KBM-7 (cell line): ENCODE measurements at places on chromosomes 7 and 10.
A peak's percentile ranks its signal among the peaks of the same experiment; 100 is the strongest.

DNA sequence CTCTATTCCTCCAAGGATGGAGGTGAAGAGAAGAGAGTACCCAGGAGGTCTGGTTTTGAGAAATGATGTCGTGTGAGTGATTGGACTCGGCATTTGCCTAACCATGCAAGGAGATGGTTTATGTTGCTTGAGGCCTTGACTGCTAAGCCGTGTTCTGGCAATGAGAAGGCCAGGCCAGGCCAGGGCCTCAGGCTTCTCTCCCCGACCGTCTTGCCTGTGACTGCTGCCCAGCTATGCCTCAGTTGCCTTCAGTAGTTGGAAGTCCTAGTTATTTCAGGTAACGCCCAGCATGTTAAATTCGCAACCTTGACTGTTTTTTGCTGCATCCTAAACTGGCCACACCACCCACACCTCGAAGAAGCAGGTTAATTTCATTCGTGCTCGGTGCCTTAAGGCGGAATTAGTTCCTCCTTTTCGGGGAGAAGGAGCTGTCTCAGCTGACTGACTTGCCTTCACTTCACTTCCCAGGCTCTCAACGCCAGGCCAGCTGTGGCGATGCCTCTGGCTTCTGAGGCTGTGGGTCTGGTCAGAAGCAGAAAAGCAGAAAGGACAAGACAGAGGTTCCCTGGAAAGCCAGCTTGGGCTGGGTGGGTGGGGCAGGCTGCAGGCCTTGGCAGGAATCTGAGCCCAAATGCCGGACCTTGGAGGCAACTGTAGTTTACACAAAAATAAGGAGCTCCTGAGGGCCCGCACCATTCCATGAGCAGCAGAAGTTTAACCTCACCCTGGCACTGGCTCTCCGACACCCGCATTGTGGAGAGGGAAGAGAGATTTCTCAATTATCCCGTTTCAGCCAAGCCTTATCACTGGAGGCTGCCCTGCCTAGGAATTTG, 61.9 kb upstream of the SAMD8 start:
- DNase-seq: peak; percentile 25

GRCh38 chr10:97538839-97539238, 33.7 kb upstream of the ANKRD2 start:
- DNase-seq: no peak

GRCh38 chr7:74228951-74229900, 19.4 kb downstream of the LAT2 start:
- DNase-seq: no peak

DNA sequence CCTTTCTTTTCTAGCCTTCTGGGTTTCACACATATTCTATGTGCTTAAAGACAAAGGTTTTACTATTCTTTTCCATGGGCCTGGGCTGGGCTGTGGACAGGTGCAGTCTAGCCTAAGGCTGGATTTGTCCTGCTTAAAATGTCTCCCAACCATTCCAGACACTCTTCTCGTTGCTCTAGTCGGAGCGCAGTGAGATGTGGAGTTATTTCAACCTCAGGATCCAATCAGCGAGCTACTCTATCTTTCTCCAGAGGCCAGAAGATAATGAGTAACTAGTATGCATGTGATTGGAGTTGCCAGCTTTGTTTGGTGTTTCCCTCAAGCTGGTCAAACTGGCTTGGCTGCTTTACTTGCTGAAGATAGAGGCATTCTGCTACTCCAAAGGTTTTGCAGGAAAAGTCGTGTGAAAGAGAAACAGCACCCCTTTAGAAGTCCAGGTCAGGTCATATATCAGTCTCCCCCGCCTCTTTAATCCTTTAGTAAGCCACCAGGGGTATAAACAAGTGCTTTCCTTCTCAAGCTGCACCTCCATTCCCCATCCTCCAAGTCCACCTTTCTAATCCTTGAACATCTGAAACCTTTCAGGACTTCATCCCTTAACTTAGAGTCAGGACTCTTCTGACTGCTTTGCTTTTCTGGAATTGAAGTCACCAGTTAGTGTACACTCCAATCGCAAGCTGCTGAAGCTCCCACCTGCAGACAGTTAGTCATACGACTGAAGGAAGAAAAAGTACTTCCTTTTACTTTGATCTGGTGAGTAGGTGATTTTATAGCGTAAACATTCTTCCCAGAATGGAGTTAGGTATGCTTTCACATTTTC, 78.8 kb downstream of the DNMBP start:
- DNase-seq: no peak
